Dermis blood vessel endothelial cell (primary cell): ENCODE measurements at places on chromosomes 12 and 14.

DNA sequence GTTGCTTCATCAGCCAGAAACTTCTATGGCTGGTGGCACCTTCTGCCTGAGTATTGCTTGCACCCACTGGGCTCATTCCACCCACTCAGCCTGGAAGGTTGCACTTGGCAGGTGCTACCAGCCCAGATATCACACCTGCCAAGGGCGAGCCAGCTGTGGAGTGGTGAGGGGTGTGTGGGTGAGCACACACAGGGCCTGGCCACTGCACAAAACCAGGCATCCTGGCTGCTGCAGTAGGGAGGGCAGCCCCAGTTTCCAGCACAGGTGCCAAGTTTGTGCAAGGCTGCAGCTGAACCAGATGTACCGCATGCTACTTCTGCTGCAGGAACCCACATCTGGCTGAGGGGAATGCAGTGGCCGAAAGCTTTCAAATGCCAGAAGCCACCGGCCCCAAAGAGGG lies 1147.8 kb downstream of the FSCB start:
- DNase-seq = no peak

- DNase-seq = no peak
Measured at GRCh38 chr12:71605039-71605438, 58.6 kb downstream of the ZFC3H1 start.

DNA sequence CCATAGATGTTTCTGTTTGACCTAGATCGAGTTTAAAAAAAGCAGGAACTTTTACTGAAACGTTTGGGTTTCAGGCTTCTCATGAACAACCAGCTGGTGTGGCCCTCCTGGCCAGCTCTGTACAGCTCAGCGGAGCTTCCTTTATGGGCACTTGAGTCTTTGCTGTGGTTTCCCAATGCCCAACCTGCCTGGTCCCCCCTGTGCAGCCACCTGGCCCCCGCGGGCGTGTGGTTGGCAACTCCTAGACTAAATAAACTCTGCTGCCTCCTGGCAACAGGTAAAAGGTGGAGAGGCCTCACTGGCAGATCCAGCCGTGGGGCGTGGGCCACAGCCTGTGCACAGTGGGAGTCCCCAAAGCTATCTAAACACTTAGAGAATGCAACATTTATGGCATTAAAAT lies 38.7 kb downstream of the ADGRD1 start:
- no peak for DNase-seq

GRCh38 chr12:122282061-122282460 lies 15.8 kb upstream of the VPS33A start:
- peak; percentile 59 for DNase-seq

- peak; percentile 72 for DNase-seq
Measured at GRCh38 chr14:44803239-44803905, 158.4 kb downstream of the KLHL28 start.

GRCh38 chr12:64590183-64590582 lies 20.1 kb upstream of the RASSF3 start:
- DNase-seq = no peak

GRCh38 chr14:58812050-58812910 lies 174.5 kb downstream of the DACT1 start:
- no peak for DNase-seq

DNA sequence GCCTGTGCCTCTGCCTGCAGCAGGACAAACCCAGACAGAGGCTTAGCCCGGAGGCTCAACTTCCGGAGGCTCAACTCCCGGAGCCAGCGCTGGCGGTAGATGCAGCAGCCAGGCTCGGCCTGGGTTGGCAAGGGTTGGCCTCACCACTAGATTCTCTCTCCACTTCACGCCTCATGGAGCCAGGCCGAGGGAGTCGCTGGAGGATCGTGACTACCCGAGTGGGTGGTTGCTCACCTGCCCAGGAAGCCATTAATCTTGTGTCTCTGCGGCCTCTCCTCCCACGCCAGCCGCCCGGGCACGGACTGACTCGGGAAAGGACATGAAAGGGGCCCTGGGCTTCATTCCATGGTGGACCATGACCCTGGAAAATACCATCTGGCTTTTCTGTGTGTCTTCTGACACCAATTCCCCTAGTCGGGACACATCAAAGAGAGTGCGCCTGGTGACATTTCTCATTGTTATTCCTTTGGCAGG lies 20.8 kb downstream of the ESRRB start:
- DNase-seq = no peak

DNA sequence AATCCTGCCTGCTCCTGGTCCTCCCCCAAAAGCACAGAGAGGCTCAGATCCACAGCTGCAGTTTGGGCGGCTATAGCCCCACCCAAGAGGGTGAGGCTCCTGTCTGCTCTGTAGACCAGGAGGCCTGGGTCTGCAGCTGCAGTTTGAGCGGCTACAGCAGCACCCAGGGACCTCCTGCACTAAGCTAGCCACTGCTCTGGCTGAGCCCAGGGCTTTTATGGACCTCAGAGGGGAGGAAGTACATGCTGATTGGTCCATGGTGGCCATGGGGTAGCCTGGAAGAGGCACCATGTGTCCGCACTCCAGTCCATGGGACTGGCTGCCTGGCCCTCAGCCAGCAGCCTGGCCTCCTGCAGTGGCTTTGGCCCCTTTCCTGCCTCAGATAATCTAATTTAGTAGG lies 49.6 kb upstream of the GSC start:
- DNase-seq = no peak

DNA sequence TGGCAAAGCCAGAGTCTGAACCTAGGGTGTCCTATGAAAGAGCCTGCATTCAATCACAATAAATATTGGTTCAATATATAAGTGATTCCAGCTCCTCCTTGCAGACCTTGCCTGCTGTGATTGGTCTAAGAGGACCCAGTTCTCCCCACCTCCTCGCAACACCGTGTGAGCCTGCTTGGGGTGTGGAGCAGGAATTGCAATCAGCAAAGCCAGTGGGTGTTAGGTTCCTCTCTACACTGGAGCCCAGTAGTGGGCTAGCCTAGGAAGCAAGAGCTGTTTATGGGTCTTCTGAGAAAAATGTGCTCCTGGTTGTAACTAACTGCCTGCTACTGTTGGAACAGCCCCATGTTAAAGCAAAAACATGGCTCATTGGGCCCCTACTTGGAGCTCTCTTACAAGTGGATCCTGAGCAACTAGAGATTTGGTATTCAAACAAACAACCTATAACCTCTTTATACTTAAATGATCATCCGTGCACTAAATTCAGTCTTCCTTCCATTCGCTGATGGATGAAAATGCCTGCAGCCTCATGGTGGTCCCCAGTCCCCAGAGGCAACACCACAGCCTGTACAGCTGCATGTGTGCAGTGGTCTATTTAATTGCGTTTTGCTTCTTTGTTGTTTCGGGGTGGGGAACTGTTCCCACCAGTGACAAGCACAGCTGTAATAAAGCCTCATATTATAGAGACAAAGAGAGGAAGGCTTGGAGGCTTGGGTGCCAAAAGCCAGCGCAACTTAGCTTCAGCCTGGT lies 3.7 kb upstream of the SELPLG start:
- DNase-seq = no peak

DNA sequence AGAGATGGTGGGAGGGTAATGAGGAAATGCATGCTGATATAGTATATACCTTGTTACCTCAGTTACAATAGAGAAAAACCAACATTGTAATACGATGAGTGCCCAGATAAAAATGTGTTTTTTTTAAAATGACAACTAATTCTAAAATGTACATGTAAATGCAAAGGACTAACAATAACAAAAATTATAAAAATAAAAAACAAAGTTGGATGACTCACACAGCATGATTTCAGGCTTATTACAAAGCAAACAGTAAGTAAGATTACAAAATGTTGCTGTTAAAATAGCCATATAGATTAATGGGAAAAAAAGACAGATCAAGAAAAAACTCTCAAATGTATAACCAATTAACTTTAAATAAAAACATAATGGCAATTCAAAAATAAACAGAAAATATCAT lies 1099.4 kb downstream of the FSCB start:
- DNase-seq = no peak

- no peak for DNase-seq
Measured at GRCh38 chr12:105764216-105764835, 374.4 kb downstream of the NUAK1 start.

GRCh38 chr14:70898111-70898745 lies 9.0 kb upstream of the PCNX1 start:
- DNase-seq = no peak

GRCh38 chr12:24760162-24760561 lies 188.7 kb downstream of the BCAT1 start:
- no peak for DNase-seq

DNA sequence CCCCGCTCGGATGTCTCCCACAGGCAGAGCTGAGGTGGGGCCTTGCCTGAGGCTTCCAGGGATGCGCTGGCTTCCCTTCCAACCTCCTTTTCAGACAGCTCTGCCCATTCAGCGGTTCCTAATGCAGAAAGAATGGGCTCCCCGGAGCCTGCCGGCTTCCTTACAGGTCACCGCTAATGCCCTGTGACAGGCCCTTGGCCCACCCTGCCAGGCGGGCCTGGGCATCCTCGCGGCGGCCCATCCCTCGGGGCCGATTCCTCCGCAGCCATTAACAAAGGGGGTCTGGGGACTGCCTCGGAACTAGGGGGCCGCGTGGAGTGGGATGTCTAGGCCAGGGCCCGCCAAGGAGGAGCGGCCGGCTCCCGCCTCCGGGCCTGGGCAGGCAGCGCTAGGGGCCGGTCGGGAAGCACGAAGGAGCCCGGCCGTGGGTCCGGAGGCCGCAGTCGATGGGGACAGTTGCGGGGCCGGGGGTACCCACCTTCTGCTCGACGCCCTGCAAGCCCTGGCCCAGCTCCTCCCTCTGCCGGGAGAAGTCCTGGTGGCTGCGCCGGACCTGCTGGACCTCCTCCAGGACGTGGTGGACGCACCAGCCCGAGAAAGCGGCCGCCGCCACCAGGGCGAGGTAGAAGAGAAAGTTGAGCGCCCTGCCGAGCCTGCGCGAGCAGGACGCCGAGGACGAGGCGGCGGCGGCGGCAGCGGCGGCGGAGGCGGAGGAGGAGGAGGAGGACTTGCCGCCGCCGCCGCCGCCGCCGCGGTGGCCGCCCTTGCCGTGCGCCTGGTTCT lies 738 bp downstream of the CKAP4 start:
- DNase-seq = peak; percentile 79

- DNase-seq = no peak
Measured at GRCh38 chr14:24207104-24207551, 1.6 kb downstream of the TSSK4 start.

GRCh38 chr14:57712102-57712501 lies 153.8 kb downstream of the SLC35F4 start:
- peak; percentile 21 for DNase-seq

DNA sequence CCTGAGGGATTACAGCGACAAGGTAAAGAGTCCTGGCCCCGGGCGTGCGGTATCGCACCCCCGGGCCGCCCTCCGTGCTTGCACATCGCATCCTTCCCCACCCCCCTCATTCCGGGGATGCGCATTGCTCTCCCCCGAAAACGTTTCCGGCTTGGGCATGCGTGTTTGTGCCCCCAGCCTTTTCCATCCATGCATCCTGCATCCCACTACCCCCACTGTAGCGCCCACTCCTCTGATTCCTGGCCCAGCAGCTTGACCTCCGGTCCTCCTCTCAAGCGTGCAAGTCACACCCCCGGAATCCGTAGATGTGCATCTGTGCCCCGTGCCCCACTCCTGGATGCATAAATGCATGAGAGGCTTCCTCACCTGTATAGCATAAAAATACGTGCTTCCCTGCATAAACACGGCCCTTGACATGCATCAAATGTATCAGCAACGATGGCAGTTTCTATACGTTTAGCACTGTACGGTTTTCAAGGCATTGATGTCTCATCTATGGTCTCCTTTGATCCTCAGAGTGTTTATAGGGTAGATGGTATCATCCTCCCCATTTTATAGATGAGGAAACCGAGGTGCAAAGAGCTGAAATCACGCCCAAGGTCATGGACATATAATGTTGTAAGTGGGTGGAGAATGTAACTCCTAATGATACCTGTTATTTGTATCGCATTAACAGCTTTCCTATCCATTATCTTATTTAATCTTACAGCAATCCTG lies 484 bp downstream of the RIC8B start:
- no peak for DNase-seq

GRCh38 chr12:5230156-5230555 lies 186.5 kb downstream of the KCNA5 start:
- DNase-seq = no peak

DNA sequence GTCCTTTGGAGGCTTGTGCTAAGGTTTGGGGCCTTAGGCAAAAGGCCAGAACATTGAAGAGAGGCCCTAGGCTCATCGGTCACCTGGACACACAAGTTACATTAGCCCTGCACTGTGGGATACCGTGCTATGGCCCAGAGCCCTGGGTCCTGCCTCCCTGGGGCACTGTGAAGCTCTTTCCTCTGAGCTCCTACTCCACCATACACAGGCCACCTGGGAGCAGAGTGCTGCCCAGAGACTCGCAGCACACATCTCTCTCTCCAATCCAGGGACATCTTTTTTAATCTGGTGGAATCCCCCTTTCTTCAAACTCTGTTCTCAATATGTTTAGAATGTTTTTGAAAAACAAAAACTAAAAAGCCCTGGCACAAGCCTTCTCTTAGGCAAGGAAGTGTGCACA lies 314.2 kb upstream of the RGS6 start:
- no peak for DNase-seq

DNA sequence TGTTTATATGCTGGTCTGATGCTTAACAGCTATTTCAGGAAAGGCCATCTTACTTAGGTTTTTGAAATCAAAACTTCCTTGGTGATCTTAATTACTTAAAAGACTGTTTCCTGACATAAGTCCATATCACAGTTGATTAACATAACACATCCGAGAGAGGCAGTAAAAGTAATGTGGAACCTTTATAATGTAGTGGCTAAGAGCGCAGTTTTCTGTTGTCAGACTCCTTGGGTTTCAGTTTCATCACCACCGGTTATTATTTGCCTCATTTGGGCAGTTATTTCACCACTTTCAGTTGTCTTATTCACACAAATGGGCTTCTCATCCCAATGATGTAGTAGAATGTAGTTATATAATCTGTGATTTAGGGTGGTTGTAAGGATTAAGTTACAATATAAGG lies 30.9 kb downstream of the TBC1D15 start:
- no peak for DNase-seq

DNA sequence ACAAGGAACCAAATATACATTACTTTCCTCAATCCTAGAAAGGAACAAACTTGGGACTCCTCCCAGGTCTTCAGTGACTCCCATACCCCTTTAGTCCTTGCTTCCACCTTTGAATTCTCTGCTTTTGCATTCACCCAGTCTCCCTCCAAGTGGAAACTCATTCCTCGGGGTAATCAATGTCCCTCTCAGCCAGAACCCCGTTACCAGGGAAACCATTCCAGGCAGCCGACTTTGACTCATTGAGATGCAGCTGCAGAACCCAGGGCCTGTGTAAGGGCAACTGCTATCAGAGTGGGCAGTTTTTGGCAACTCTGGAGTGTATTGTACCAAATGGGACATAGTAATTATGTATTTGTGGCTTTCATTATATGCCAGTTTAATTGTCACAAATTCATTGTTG lies 186.2 kb downstream of the NRXN3 start:
- no peak for DNase-seq

DNA sequence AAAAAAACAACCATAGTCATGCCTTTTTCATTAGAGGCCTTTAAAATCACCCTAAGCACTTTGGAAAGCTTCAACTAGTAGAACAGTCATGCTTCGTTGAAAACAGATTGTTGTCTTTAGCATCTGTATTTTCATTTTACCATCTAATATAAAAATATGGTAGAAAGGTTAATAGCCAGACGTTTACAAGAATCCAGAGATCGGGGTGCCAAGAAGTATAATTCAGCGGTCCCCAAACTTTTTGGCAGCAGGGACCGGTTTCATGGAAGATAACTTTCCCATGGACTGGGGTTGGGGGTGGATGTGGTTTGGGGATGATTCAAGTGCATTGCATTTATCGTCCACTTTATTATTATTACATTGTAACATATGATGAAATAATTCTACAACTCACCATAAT lies 138.4 kb downstream of the GLT1D1 start:
- DNase-seq = no peak

- no peak for DNase-seq
Measured at GRCh38 chr14:95123891-95124579, 33.3 kb downstream of the DICER1 start.
